H4 (cell line): ENCODE measurements at places on chromosomes 5 and 9.
A peak's percentile ranks its signal among the peaks of the same experiment; 100 is the strongest.

- DNase-seq, result no peak
These were observed 53.9 kb upstream of the IL17B start for GRCh38 chr5:149432911-149433401.

DNA sequence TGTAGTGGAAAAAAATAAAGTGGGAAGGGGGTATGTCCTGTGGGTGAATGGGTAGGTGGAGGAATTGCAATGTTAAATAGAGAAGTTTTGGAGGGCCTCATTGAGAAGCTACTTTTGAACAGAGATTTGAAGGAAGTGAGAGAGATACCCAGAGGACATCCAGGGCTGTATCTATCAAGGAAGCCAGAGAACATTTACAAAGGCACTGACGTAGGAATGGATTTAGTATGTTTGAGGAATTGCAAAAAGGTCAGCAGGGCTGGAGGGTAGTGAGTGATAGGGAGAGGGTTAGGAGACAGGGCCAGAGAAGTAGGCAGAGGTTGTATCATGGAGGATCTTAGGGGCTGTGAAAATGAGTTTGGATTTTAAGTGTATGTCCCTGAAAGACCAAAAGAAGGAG is 13.9 kb downstream of the PTTG1 start:
- no peak for DNase-seq

DNA sequence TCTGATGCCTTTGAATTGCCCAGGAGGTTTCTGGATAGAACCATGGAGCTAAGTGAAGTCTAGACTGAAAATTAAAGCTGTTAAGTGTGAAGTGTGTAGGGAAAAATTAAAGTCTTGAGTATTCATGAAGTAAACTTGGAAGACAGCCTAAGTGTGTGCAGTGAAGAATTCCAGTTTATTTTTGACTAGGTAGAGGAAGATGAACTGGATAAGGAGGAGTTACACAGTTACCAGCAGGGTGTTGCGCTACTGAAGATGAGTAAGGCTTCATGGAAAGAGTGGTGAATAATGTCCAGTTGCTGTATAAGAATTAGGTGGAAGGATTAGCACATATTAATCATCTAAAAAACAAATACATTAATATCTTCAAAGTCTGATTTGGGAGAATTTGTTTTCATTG is 5.7 kb upstream of the CHD1 start:
- DNase-seq, result no peak

GRCh38 chr9:101229606-101230005 is 155.2 kb downstream of the BAAT start:
- no peak for DNase-seq

DNA sequence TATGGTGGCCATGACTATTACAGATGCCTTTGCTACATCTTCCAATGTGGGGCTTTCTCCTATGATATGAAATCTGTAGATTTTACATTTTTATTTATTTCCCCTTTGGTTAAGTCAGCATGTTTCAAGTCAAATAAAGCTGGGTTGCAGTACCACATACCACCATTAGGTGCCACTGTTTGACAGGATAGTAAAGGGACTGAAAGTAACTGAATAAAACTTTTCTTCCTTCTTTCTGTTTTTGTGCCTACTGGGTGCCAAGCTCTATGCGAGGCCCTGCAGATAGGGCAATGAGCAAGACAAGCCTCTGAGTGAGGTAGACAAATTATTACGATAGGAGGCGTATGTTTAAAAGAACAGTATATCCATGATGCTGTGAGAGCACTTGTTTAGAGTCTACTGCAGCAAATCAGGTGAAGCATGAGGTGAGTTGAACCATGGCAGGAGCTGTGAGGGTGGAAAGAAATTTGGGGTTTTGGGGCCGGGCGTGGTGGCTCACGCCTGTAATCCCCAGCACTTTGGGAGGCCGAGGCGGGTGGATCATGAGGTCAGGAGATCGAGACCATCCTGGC is 64.8 kb downstream of the GDNF start:
- no peak for DNase-seq

DNA sequence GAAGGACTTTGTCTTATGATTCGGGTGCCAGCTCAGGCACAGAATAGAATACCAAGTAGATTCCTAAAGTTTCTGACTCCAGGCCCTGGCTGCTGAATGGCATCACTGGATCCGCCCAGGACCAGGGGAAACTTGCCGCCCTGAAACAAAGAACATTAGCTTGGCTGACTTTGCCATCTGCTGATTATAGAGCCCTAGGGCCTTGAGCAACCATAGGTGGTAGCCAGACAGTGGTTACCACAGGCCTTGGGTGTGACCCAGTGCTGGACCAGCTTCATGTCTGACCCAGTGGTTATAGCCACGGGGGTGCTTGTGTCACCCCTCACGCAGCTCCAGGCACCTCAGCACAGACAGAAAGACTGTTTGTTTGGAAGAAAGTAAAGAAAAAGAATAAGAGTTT is 62.7 kb downstream of the SSBP2 start:
- no peak for DNase-seq

GRCh38 chr9:31535651-31536050 is 848.8 kb upstream of the ACO1 start:
- DNase-seq, result no peak

- no peak for DNase-seq
These were observed 28.6 kb upstream of the IL13 start for GRCh38 chr5:132629230-132629944.

DNA sequence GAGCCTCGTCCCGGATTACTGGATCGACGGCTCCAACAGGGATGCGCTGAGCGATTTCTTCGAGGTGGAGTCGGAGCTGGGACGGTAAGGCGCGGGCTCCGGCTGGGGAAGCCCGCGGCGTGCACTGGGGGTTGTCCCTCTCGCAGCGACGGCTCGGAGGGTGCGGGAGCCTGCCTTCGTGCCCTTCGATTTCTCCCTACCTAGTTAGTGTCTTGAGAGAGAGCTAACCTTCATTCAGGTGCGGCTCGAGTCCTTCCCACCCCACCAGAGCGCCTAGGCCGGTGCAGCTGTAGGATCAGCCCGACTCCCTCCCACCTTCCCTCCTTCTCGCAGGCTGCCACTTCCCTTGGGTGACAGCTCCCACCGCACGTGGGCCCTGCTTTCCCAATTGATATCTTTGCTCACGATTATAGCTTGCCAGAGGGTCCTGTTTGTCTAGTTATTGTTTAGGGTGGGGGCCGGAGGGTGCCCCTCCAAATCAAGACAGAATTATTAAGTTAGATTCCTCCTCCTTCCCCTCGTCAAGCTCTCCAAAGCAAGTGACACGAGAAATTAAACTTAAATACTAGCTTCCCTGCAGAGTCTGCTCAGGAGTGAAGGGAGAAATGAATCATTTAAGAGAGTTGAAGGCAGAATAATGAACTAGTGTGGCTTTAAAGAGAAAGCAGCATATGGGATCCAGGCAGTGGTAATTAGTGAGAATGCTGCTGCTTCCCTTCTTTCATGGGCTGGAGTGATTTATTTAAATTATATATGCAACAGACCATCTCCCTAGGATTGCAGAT is 569 bp downstream of the CAMK4 start:
- peak; percentile 14 for DNase-seq

DNA sequence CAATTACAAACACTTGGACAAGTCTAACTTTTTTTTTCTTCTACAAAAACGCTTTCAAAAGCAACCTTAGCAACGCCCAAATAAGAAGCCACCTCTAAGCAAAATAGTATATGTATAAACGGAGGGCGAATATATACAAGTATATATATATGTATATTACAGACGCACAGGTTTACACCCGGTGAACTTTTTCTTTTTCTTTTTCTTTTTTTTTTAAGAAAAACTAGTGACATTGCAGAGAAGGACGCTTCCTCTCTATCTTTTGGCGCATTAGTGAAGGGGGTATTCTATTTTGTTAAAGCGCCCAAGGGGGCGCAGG is 200 bp downstream of the NPR3 start:
- no peak for DNase-seq

DNA sequence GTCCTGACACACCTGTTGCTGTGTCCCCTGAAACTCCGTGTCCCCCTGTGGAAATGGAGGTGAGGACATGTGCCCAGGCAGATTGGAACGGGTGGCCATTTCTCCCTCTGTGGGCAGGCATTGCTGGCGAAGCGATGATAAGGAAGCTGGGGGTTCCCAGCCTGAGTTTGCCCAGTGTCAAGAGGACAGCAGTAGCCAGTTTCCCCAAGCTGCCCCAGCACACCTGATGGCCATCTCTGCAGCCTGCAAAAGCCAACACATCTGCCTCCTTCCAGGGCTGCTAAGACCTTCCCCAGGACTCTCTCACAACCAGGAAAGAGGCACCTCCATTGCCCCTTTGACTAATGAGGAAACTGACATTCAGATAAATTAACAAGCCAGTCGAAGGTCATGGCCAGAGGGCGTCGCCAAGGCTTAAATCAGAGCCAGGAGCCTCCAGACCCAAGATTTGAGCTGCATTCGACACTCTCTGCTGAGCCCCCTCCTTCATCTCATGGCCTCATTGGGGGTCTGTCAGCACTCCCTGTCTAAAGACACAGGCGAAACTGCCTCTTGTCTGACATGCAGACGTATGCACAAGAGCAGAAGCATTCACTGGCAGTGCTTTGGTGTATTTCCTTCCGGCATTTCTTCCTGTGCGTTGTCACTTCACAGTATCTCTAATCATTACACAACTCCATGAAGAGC is 10.4 kb upstream of the WNK2 start:
- no peak for DNase-seq

DNA sequence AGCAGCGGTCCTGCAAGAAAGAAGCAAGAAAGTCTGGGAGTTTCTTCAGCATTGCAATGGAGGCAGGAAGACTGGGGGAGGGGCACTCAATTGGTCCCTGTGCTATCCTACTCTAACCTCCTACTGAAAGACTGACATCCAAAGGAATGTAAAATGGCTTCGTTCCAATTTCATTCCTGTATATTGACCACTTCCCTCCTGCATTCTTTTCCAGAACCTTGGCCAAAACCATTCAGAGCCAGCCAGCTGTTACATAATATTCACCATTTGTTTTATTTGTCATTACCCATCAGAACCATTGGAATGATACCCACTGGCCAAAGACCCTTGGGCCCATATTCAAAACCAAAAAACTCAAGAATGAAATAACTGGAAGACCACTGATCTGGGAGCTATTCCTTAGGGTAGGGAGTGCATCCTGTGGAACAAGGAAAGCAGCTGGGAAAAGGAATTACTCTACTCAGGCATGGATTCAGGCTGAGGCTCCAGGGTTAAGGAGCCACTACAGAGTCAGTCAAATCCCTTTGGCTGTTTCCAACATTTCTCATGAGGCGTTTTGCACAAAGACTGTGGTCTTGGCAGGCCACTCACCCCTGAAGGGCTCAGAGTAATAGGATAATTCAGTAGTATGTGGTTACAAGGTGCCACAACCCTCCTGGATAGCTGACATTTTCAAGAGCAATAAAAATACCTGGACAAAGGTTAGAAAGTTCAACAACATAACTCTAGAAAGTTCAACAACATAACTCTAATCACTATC is 148.7 kb upstream of the SLC1A3 start:
- peak; percentile 43 for DNase-seq

- no peak for DNase-seq
These were observed 4.6 kb downstream of the ISOC1 start for GRCh38 chr5:129099184-129099569.

GRCh38 chr5:78076351-78076750 is 218.1 kb downstream of the AP3B1 start:
- DNase-seq, result no peak

DNA sequence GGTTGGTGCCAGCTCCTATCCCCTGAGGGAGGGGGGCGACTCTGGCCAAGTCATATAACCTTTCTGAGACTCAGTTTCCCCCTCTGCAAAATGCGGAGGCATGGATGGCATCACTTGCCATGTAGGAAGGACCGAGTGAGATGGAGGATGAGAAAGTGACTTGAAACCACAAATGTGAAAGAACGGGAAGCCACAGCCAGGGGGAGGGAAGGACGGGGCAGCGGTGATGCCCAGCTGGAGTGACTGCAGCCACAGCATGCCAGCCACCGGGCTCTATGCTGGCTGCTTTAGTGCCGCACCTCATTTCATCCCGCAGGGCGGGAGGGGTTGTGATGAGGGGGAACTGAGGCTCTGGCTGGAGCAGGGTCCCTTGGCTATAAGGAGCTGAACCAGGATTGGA is 74.5 kb downstream of the HMCN2 start:
- no peak for DNase-seq
